ENCODE measurements at places on chromosomes 2 and 18.

- no peak for DNase-seq
Measured at GRCh38 chr18:9055626-9056025, 46.9 kb upstream of the NDUFV2 start.

GRCh38 chr2:95267458-95268210, 6.6 kb upstream of the PROM2 start:
- DNase-seq = no peak

DNA sequence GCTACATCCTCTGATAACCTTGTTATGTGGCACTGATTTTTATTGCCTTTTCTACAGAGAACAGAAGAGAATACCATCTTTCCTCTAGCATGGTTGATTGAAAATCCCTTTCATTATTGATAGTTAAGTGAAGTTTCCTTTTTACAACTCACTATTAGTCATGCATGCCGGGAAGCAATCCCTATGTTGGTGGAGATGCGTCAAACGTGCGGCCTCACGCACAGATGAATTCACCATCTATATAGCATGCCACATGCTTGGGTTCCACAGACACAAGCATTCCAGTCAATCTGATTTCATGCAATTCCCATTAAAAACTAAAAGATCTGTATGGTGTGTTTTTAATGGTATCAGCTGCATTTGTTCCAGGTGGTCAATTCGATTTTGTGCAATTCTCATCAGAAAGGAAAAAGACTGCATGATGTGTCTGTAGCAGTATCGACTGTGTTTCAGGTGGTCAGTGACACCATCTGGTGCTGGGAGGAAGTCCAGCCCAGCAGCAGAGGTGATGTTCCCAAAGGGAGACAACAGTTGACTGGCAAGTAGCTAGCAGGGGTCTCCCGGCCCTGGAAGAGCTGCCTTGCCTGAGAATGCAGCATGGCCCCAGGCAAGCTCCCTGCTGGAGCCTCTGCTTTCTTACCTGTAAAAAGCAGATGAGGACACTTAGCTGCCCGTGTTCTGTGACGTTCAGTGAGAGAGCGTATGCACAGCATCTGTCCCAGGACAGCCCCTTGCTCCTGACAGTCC, 151.3 kb upstream of the NCK2 start:
- no peak for DNase-seq

DNA sequence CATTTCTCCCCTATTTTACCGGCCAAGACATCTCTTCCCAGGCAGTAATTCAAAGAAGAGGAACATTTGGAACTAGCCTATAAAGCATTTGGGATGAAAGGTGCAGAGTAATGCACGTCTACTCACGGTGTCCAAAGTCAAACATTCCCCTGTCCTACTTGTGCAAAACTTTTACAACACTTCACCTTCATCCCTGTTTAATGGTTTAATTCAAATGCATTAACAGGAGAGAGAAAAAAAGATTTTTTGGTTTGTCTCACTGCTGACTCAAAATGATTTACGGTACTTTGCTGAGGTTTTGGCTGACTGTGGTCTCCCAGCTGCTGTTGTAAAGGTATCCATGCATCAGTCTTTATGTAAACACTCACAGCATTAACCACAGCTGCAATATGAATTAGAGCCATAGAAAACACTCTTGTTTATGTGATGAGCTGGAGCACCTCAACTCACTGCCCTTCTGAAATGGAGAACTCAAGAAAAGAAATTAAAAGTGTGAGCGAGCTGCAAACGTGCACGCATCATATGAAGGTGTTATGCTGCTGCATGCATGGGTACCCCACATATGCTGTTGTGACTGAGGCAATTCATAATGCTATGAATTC, 220.5 kb downstream of the PIEZO2 start:
- DNase-seq = no peak

- DNase-seq = no peak
Measured at GRCh38 chr2:10811517-10811916, 1.1 kb downstream of the PDIA6 start.

- DNase-seq = no peak
Measured at GRCh38 chr2:121211251-121211650, 73.8 kb downstream of the TFCP2L1 start.

- DNase-seq = no peak
Measured at GRCh38 chr2:208493186-208493585, 86.6 kb downstream of the PTH2R start.

DNA sequence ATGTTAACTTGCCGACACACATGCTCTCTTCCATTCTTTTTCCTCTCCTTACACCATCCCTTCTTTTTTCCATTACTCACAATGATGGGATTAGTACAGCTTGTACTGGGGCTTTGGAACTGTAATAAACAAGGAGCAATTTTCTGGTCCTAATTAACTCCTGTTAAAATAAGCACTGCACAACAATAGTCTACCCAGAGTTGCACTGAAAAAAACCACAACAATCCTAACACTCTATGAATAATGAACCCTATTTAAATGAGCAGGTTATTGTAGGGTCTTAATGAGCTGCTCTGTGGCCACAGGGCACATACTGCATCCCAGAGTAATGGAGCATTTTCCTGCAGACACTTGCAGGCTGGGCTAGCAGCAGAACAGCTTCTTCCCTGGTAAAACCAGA, 380.3 kb downstream of the NRXN1 start:
- no peak for DNase-seq

- DNase-seq = no peak
Measured at GRCh38 chr18:5984245-5984644, 88.9 kb upstream of the TMEM200C start.

DNA sequence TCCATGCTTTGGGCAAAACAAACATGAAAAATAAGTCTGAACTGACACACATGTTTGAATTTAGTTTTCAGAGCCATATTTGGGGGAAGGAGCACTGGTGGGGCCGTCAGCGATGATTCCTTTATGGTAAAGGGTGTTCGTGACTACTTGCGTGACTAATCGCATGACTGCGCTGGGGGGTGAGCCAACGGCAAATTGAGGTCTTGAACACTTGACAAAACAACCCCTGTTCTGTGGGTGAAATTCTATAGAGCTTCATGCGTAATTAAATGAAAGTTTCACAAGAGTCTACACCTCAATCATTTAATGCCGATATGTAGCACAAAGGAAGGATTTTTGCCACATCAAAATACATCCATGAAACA, 127.5 kb upstream of the CYP1B1 start:
- no peak for DNase-seq

- DNase-seq = no peak
Measured at GRCh38 chr2:72674982-72675915, 150.6 kb downstream of the EXOC6B start.

- no peak for DNase-seq
Measured at GRCh38 chr2:217942731-217943335, 60.0 kb downstream of the TNS1 start.

- no peak for DNase-seq
Measured at GRCh38 chr2:190655570-190655969, 6.7 kb downstream of the NAB1 start.

- DNase-seq = no peak
Measured at GRCh38 chr2:230557065-230557464, 141.1 kb downstream of the SP100 start.

DNA sequence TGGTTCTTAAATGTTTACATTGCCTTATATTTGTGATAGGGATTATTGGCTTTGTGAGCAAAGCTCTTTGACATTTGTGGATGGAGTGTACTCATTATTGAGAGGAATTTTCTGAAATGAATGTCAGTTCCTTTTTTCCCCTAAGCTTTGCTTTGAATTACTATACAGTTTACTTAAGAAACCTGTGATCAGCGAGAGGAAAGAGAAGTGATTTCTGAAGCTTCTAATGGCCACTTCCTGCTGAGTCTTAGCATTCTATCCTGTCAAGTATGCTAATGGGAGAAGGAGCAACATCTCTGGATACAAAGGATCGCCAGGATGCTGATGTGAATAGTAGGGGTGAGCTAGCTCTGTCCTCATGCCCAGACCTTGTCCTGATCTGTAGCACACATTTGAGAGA, 47.8 kb upstream of the MGAT5 start:
- no peak for DNase-seq

GRCh38 chr2:205806143-205806905, 124.0 kb downstream of the NRP2 start:
- DNase-seq = no peak

- no peak for DNase-seq
Measured at GRCh38 chr2:12683457-12684100, 33.2 kb upstream of the TRIB2 start.

DNA sequence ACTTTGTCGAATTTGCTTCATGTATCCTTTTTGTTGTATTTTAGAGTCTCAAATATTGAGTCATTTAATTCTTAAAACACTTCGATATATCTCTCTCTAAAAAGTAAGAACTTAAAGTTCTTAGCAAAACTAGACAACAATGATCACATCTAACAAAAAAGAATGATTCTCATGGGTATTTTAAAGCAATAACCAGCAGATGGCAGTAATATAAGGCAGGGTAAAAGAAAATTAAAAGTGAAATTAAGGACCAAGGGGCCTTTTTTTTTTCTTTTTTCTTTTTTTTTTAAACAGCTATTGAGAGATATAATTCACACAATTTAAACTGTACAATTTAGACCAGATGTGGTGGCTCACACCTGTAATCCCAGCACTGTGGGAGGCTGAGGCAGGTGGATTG, 9.9 kb upstream of the AOX1 start:
- no peak for DNase-seq

DNA sequence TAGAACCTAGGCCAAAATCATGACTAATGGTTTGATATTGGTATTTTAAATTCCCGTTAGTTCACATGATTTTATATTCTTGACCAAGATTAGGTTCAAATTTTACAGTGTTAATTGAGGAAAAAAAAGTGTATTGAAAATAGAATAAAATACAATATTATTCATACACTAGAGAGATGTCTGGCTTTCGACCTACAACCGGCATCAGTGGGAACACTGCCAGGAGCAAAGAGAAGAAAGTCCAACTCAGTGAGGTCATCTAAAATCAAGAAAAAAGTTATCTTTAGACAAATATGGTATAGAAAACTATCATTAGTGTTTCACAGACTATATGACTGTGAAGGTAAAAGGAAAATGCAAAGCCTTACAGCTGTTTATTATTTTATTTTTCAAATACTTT, 81.5 kb downstream of the PIGN start:
- DNase-seq = no peak

- no peak for DNase-seq
Measured at GRCh38 chr2:40859617-40860016, 407.7 kb upstream of the SLC8A1 start.

GRCh38 chr18:24200494-24201290, 61.8 kb downstream of the CABYR start:
- DNase-seq = no peak

- DNase-seq = no peak
Measured at GRCh38 chr2:67453310-67453709, 56.2 kb downstream of the ETAA1 start.

GRCh38 chr2:21162615-21162878, 38.8 kb downstream of the TDRD15 start:
- no peak for DNase-seq

DNA sequence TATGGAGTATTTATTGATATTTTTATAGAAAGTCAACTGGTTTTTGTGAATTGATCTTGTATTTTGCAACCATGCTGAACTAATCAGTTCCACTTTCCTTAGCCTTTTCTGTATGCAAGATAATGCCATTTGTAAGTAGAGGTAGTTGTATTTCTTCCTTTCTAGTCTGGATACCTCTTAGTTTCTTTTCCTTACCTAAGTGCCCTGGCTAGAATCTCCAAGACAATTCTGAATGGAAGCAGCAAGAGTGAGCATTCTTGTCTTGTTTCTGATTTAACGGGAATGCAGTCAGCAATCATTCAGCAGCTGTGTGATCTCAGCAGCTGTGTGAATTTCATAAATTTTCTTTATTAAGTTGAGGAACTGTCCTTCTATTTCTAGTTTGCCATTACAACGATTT, 73.4 kb downstream of the NRXN1 start:
- DNase-seq = no peak

DNA sequence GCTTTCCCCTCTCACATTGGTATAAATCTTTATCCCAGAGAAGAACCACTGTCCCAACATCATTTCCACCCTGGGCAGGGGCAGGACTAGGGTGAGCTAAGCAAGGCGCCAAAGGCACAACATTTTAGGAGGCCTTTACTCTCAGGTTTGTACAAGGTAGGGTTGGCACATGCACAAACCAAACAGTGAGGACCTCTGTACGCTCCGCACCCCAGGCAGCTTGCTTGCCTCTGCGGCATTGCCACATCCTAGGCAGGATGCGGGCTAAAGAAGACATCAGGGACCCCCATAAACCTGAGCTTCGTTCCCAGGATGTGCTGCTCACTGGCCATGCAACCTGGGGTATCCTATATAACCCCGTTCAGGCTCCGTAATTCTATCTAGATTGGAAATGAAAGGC, 128.1 kb upstream of the DAPL1 start:
- no peak for DNase-seq

- DNase-seq = no peak
Measured at GRCh38 chr18:49431165-49431962, 29.1 kb downstream of the DYM start.

- DNase-seq = no peak
Measured at GRCh38 chr18:46452820-46453219, 204.2 kb downstream of the LOXHD1 start.

DNA sequence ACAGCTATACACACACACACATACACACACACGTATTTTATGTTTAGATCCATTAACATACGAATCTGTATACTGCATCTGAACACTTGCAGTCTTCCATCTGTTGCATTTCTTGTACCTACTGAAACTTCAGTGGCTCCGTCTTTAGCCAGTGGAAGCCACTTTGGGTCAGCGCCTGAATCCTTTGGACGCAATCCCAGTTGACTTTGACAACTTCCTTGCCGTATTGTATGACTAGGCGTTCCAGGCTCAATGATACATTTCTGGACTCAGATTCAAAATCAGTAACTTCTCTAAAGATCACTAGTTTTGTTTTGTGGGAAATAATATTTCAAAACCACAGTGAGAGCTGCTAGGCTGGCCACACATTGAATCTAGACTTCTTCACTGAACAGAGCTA, 101.5 kb upstream of the GPC1 start:
- DNase-seq = no peak

DNA sequence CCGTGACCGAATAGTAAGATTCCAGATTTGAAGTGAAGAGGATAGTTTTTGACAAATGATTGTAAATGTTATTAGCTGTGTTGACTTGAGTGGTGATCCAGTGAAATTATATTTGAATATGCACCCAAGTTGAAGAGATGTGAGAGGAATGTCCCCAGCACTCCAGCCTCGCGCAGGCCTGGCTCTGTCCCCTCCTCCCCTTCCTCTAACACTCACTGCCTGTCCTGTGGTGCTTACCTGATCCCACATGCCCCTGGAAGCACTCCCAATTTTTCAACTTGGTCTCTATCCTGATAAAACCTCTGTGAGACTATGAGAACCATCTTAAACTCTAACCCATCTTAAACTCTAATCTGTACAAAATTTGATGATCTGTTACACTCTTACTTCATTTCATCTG, 154.7 kb upstream of the LRP1B start:
- no peak for DNase-seq

GRCh38 chr18:35969676-35970075, 2.8 kb upstream of the RMP24 start:
- DNase-seq = no peak

- no peak for DNase-seq
Measured at GRCh38 chr2:112915300-112916144, 4.6 kb downstream of the IL37 start.

- DNase-seq = no peak
Measured at GRCh38 chr2:70440621-70441020, 113.0 kb downstream of the TGFA start.

- DNase-seq = no peak
Measured at GRCh38 chr18:7479756-7480155, 87.4 kb upstream of the PTPRM start.

GRCh38 chr2:138787053-138787666, 7.0 kb upstream of the NXPH2 start:
- no peak for DNase-seq

- no peak for DNase-seq
Measured at GRCh38 chr2:16279201-16279570, 338.8 kb downstream of the MYCN start.

GRCh38 chr18:49875783-49876182, 62.5 kb upstream of the ACAA2 start:
- no peak for DNase-seq

Measured in NCI-H2081 treated with DMSO at 0.1 percent for 48 hours (cell line).